ENCODE measurements at places on chromosomes 7 and 10.

GRCh38 chr10:124319926-124320391, 98.8 kb downstream of the OAT start:
- DNase-seq: no peak

- peak; percentile 1 for DNase-seq
Observed at GRCh38 chr7:149854611-149855360, 16.6 kb downstream of the ZNF862 start.

GRCh38 chr7:33061282-33061937, 1.2 kb downstream of the NT5C3A start:
- no peak for DNase-seq

DNA sequence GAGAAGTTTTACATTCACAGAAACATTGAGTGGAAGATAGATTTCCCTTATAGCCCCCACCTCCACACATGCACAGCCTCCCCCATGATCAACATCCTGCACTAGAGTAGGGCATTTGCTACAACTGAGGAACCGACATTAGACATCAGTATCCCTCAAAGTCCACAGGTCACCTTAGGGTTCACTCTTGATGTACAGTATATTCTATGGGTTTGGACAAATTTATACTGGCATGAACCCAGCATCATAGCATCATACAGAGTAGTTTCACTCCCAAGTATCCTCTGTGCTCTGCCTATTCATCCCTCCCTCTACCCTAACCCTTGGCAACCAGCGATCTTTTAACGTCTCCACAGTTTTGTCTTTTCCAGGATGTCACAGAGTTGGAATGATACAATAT, 64.4 kb downstream of the VSTM4 start:
- DNase-seq: no peak

DNA sequence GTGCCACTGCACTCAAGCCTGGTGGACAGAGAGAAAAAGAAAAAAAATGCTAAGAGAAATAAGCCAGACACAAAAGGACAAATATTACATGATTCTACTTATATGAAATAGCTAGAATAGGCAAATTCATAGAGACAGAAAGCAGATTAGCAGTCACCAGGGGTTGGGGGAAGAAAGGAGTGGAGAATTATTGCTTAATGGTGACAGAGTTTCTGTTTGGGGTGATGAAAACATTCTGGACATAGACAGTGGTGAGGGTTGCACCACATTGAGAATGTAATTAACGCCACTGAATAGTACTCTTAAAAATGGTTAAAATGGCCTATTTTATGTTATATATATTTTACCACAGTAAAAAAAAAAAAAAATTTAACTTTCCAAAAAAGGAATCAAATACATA, 6.4 kb upstream of the NT5C2 start:
- no peak for DNase-seq

GRCh38 chr7:44290252-44290620, 35.2 kb downstream of the CAMK2B start:
- no peak for DNase-seq

DNA sequence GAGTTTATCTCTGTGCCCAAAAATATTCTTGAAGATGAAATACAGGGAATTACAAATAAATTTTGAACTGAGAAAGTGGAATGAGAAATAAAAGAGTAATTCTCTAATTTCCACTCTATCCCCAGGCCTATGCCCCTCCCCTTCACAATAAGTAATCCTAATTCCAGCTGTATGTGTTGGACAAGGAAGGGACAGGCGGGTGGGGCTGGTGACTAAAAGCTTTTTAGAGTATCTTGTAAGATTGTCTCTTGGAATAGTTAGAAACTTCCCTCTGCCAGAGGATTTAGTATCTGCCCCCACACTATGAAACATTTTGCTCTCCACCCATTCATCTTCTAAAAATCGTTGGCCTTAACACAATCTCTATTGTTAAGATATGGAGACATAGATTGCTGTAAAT, 199.2 kb downstream of the MBL2 start:
- DNase-seq: no peak

DNA sequence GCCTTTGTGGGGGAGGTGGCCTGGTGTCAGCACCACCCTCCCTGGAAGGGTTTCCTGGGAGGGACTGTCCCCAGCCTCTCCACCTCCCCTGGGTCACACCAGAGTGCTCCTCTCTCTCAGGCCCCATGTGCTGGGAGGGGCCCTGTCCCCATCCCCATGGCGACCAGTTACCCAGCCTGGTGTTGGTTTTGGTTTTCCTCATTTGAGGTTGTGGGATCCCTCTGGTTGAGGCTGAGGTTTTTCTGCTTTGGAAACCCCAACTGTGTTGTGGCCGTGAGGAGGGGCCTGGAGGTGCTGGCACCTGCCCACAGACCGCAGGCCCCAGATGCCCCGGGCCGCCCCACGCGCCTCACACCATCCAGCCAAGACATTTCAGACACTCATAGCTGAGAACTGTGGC, 106.3 kb downstream of the GRK5 start:
- no peak for DNase-seq

DNA sequence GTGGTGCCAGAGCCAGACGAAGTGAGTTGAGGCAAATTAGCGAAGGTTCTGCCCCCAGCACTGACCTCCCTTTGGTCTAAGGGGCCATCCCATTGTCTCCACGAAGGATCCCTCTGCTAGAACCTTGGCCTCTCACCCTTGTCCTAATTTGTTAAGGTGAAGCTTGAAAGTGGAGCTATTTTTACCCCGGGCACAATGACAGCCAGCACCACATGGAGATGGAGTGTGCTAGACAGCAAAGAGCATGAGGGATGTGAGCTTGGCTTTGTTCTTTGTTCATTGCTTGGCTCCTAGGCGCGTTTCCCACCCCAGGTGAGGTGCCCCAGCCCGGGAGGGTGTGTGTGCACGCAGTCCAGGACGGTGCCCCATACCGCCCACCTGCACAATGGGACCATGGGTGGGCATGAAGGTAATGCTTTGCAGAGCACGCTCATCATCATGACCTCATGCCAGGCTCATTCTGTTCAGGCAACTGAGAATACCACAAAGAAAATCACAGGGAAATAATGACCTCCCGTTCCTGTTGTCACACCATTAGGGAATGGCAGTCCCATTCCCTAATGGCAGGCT, 361.0 kb upstream of the FZD8 start:
- DNase-seq: no peak

DNA sequence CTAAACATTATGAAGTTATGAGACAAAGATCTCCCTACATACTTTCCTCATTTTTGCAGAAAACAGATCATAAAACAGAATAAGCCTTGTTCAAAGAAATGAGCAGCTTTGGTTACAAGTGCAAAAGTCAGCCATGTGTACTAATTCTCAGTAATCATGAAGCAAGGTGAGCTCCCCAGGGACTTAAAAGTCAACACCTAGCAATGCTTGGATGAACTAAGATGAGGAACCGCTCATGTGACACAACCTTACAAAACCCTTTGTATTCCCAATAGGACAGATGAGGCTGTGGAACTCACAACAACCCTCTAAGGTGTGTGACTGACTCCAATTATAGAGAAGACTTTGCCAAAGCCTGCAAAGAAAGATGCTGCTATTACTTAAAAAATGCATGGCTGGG, 154.5 kb downstream of the SLC25A13 start:
- no peak for DNase-seq

DNA sequence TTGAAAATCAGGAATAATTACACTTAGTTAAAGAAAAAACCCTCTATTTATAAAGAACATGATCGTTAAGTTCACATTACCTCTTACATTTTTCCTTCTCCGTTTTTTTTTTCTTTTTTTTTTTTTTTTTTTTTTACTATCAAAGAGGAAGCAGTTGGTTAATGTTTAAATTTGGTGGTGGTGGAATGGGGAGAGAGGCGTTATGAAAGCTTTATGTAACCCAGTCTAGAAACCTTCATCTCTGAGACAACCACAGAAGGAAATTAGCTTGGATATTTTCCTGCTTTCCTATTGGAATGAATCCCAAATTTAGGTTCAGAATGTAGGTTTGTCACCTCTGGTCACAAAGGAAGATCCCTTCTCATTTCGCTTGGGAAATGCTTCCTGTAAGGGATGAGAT, 31.5 kb upstream of the LHFPL3 start:
- DNase-seq: no peak

DNA sequence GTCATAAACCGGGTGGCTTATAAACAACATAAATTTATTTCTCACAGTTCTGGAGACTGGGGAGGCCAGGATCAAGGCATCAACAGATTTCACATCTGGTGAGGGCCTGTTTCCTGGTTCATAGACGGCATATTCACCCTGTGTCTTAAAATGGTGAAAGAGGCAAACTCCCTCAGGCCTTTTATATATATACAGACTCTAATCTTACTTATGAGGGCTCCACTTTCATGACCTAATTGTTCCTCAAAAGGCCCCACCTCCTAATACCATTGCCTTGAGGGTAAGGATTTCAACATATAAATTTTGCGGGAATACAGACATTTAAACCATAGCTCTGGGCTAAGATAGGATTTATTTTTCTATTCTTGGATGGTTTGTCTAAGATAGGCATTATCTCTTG, 187.2 kb downstream of the PPP1R3A start:
- DNase-seq: no peak

GRCh38 chr10:84818961-84819360, 490.6 kb downstream of the CCSER2 start:
- no peak for DNase-seq

DNA sequence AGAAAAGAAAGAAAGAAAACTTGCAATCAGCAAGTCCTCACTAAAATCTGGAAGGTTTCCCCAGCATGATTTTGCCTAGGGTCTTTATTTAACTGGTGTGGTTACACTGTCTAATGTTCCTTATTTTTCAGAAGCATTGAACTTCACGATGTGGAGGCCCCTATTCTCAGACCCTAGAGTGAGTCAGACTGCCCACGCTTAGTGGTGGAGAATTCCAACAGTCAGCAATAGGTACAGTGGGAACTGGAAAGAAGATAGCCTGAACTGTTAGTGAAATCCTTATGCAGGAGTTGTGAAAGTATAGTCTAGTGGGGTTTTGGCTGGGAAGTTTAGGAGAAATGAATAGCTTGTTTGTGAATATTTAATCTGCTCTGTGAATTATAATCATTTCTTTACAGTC, 115.0 kb downstream of the FZD1 start:
- DNase-seq: no peak

- DNase-seq: no peak
Observed at GRCh38 chr10:20644421-20644820, 252.7 kb downstream of the NEBL start.

DNA sequence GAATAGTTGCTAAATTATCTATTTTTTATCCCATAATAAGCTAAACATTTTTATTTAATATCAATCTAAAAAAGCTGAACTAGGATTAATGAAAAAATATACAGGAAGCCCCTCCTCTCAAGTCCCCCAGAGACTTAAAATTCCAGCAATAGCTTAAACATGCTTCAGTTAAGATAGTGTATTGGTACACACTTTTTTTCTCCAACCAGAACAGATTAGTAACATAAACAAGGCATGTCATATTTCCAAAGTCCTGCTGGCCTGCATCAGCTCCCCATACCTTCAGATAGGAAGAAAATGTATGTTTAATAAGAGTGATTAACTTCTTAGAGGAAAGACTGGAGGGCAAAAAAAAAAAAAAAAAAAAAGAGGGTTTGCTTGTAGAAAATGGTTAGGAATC, 7.1 kb downstream of the TBX20 start:
- no peak for DNase-seq

GRCh38 chr7:107643938-107644308, 16.7 kb upstream of the SLC26A4 start:
- DNase-seq: no peak

All from amniotic stem cell (primary cell).